Osteoblast (primary cell): ENCODE measurements at places on chromosomes 2 and 18.

DNA sequence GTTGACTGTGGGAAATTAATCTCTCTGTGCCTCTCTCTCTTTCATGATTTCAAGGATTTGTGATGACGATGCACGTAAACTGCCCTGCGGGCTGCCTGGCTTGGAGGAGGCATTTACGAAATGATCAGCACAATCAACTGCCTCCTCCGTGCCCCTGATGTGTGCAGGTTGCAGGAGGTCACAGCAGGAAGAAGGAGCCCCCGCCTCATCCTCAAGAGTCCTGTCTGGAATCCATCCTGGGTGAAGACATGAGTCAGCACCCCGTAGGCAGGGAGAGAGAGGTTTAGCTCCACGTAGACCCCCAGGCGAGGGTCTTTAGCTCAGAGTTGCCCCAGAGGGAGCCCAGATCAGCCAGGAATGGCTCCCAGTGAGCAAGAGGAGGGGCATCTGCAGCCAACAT, 17.1 kb upstream of the TEX51 start:
- no peaks in the 10 kb centered on the region for H3K27me3 ChIP-seq
- H3K36me3 ChIP-seq = no peaks in the 10 kb centered on the region
- no peaks in the 10 kb centered on the region for H3K4me1 ChIP-seq

DNA sequence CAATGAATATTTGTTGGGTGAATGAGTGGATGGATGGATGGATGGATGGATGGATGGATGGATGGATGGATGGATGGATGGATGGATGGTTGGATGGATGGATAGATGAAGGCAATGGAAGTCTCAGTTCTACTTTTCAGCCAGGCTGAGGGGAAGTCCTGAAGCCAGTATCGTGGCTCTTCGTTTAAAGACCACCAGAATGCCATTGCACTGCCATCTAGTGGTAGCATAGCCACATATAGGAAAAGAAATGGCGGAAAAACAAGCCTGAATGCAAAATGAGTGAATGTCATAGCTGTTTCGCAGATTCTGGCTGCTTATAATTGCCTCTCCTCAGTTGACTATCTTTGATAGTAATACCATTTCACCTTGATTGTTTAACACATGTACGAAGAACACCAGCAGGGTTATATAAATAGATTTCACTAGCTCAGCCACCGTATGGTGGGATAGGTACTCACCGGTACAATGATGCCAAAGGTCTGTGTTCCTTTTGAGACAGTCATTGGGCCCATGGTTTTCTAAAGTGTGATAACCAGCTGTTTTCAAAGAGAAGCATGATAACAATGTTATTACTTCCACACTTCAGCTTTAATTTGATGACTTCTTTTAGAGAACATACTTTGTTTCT, 62.3 kb upstream of the GREB1L start:
- no peak for DNase-seq
- no peaks in the 10 kb centered on the region for H3K4me1 ChIP-seq
- no peak overlapping the region for H3K27ac ChIP-seq
- no peak overlapping the region for H3K4me3 ChIP-seq
- no peaks in the 10 kb centered on the region for H3K36me3 ChIP-seq

DNA sequence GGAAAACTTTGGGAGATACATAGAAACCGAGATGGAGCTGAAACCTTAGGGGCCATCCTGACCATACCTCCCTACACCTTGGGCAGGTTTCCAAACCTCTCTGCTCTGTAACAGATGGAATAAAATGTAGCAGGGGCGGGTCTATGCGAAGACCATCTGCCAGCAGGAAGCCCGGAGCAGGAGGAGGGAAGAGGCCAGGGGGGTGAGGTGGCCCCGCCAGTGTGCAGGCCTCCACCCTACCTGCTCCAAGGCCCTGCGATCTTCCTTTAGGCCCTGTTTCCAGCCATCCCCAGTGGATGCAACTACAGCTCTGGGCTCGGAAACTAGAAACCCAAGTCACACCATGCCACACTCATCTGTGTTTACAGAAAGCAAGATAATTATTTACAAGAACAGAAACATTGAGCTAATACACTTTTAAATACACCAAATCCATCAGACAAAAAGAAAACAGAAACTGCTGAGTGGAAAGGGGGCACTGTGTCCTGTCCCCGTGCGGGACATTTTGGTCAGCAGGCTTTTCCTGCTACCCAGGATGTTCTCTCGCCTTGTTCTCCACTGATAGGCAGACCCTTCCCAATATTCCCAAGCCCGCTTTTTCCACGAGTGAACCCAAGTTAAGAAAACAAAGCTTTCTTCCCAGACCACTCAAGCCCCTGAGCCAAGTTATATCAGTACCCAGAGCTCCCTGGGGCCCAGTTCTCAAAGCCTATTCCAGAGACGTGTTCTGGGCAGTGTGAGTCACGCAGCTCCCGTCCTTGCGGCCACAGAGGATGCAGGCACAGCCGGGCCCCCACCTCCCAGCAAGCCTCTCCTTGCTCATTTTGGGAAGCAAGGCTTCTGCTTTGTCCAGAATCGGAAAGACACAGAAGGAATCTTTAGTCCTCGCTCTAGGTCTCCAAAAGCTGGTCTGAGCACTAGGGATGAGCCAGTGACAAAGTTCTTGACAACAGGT, 17.3 kb downstream of the CIB4 start:
- DNase-seq = peak; percentile 88
- no peaks in the 10 kb centered on the region for H3K36me3 ChIP-seq
- H3K4me3 ChIP-seq = no peak overlapping the region
- H3K4me1 ChIP-seq = peaks cover 4% of the 10 kb centered on the region
- H3K27ac ChIP-seq = no peak overlapping the region

DNA sequence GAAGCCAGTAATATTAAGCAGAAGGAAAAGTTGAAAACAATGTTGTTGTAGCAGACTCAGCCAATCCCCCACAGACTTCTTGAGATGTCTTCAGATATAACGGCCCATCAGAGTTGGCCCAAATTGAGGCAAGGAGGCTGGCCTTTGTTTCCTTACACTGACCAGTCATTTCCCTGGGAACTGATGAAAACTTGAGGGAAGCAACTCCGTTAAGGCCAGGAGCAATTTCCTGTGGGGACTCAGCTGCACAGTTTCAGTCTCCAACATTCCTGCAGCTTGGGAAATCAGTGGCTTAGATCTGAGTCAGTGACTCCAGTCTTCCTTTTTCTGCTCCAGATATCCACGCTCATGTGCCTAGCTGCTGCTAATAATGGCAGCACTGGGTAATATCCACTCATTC, 75.7 kb downstream of the FTCDNL1 start:
- H3K4me1 ChIP-seq = no peaks in the 10 kb centered on the region
- no peak overlapping the region for H3K4me3 ChIP-seq
- no peak for DNase-seq

DNA sequence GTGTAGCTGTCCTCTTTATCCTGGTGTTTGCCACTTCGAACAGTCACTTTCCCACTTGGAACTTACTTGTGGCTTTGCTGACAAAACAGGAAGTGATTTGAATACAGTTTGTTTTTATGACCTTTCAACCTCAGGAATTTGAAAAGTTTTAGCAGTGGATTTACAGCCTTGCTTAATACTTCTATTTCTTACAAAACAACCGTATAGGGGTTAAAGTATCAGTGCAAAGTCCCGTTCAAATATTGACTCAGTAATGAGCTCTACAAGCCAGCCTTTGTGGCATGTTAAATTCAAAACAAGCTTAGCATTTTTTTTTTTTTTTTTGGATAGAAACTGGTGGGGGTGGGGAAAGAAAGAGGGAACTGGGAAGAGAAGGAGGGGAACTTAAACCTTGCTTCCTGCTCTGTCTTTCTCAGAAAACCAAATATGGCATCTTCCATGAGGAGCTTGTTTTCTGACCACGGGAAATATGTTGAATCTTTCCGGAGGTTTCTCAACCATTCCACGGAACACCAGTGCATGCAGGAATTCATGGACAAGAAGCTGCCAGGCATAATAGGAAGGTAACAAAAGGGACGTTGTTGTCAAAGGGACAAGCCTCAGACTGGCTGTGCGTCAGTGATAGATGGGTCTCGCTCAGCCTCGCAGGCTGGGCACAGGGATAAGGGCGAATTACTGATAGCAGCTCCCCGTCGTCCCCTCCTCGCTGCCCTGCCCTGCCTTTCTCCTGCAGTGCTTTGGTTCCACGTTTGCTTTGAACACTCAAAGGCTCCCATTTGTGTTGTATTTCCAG, at the start of gene HNMT:
Gene HNMT, plus strand, starts transcription at position 408 of the 793 bp plus-strand sequence. Its CDS starts 19 bp downstream, at position 427.
- H3K4me3 ChIP-seq = peak within 1 kb of the TSS; percentile 79
- H3K27ac ChIP-seq = peak within 1 kb of the TSS; percentile 76
- H3K36me3 ChIP-seq = no peaks in the 10 kb centered on the region
- H3K4me1 ChIP-seq = peaks cover 34% of the 10 kb centered on the region
- peak; percentile 31 for DNase-seq

- H3K36me3 ChIP-seq = no peaks in the 10 kb centered on the region
- peak overlapping the region; percentile 60 for H3K4me3 ChIP-seq
- H3K27me3 ChIP-seq = no peaks in the 10 kb centered on the region
These were observed 238.5 kb upstream of the ERBB4 start for GRCh38 chr2:212777020-212777491.

DNA sequence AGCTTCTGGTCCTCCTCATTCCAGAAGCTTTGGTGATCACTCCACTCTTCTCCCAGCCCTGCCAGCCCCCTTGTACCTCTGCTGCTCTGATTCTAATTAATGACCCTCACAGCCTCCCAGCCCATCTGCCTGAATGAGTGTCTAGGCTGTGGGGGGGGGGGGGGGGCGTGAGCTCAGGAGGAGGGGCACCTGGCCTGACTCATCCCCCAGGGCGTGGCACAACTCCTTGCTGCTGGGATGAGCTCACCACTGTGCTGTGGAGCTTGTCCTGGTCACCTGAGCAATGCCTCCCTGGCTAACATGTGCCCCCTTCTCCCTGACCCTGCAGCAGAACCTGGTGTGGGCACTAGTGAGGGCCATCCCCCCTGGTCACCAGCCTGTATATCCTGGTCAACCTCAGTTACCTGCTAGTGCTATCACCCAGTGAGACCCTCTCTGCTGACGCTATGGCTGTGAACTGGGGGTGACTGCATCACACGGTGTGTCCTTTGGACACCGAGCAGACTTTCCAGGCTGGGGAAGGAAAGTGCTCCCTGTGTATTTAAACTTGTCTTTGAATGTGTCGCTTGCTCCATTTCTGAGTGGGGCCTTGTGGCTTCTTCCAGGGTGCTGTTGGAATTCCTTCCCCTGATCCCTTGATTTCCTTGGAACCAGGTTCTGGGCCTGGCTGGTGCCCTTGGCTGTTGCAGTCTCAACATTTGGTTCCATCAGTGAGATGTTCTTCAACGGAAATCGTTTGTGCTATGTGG, 41.5 kb upstream of the PUM2 start:
- H3K4me1 ChIP-seq = no peaks in the 10 kb centered on the region
- H3K36me3 ChIP-seq = no peaks in the 10 kb centered on the region
- H3K4me3 ChIP-seq = no peak overlapping the region
- peaks cover 43% of the 10 kb centered on the region for H3K27me3 ChIP-seq
